Ovary (tissue), 10 donors: ENCODE measurements at places on chromosomes 12 and 14. TPM values are rescaled to one million over a fixed set of nuclear protein-coding genes. Genes with fewer than 3 reads are reported as not detected.

SLC2A13 gene
- total RNA-seq = 5.9 TPM

KRT80 gene
- total RNA-seq = 1.7 TPM

CIDEB gene
- total RNA-seq = 13.8 TPM

P3H3 gene
- 73.0 TPM for total RNA-seq

CPNE6 gene
- total RNA-seq = not detected

SLC17A8 gene
- total RNA-seq = 0.45 TPM

MIP gene
- not detected for total RNA-seq

CEBPE gene
- total RNA-seq = not detected

CDH24 gene
- total RNA-seq = 4.9 TPM

PAPOLA gene
- 177 TPM for total RNA-seq

ZNF10 gene
- 22.0 TPM for total RNA-seq

GPR132 gene
- total RNA-seq = 0.79 TPM

ADAMTS20 gene
- total RNA-seq = 0.23 TPM

TBC1D30 gene
- total RNA-seq = 1.6 TPM

TAS2R46 gene
- total RNA-seq = 4.0 TPM

SSPN gene
- total RNA-seq = 21.2 TPM

PRKD1 gene
- total RNA-seq = 39.9 TPM

RPS26 gene
- total RNA-seq = 45.7 TPM

VRK1 gene
- total RNA-seq = 10.9 TPM
